Prostate gland (tissue), 2 donors: ENCODE measurements at places on chromosomes 5 and 9.

DNA sequence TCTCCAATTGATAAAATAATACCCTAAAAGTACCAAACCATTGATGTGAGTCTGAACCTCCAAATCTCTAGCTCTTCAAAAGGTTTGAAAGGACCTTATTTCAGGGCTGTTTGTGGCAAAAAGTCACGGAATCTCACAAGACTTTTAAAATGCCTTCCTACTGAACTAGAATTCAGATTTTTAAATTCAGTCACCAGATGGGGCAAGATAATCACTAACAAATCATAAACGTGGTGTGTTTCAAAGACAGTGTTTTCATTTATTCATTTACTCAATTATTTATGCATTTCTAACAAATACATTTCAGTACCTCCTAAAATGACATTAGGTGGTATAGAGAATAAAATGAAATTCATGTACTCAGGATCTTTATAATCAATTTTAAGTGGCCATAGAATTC, 68.2 kb upstream of the SMC2 start:
- DNase-seq = no peak

DNA sequence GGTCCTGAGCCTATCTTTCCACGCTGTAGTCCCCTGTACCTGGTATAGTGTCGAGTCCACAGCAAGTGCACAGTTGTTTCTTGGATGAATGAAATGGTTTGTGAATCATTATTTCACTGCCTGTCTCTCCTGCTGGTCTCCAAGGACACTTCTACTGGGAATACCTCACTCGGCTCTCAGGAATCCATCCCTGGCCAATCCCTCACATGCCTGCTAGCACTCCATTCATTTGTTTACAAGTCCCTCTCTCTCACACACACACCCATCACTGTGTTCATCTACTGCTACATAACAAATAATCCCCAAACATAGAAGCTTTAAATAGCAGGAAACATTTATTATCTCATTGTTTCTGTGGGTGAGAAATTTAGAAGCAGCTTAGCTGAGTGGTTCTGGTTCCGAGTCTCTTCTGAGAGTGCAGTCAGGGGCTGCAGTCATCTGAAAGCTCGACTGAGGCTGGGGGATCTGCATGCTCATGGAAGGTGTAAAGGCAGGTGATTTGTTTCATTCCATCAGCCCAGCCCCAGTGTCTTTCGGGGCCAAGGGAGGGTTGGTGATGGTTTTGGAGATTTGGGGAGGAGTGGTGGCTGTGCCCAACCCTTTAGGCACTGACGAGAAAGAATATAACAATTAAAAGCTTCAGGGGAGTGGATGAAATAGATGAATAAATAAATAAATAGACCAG, 132.7 kb upstream of the IER5L start:
- no peak for DNase-seq

DNA sequence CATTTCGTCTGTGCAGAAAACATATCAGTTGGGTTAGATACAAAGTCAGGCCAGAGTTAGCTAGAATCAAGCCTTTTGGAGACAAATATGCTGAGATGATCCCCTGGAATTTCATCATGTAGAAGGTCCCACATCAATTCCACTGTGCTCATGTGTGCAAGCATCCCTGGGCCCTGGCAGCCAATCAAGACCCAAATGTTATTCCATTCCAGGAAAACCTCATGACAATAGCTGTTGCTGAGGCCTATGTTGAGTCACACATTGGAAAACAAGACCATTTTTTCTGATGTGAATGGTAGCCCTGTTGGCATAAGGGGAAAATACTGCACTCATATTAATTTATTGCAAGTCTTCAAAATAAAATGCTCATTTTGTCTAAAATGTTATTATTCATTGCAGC, 11.5 kb downstream of the SPOCK1 start:
- no peak for DNase-seq

- DNase-seq = no peak
Measured at GRCh38 chr5:16888694-16889124, 47.4 kb downstream of the MYO10 start.

- no peak for DNase-seq
Measured at GRCh38 chr9:114038724-114039313, 39.3 kb downstream of the AMBP start.

DNA sequence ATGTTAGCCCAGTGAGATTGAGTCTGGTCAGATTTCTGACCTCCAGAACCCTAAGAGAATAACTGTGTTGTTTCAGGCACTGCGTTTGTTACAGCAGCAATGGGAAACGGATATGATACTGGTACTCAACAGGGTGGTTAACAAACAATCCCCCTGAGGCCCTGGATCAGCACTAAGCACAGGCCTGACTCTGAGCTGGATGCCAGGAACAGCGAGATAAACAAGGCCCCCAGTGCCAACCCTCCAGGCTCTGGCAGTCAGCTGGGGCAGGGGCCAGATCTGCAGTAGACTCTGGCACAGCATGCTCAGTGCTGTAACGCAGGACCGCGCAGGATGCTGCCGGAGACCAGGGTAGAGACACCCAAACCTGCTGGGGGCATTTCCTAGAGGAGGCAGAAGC, 22.1 kb downstream of the CPLX2 start:
- no peak for DNase-seq

- no peak for DNase-seq
Measured at GRCh38 chr5:150293091-150293941, 3.7 kb upstream of the CAMK2A start.

DNA sequence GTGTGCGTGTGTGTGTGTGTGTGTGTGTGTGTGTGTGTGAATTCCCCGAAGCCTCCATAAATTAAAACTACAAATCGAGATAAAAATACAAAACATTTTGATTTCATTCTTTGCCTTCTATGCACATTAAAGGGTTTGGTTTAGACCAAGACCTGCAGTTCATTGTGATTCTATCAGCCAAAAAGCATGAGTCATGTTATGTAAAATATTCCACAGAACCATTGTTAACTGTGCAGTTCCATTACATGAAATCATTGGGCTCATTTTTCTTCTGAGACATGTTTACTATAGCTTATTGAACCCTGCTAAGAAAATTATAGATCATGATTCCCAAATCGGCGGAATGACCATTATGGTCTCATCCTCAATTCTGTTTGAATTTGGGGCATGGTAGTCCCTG, 11.7 kb downstream of the CAVIN4 start:
- DNase-seq = no peak

GRCh38 chr9:87112656-87113055, 165.3 kb upstream of the GAS1 start:
- DNase-seq = no peak

- no peak for DNase-seq
Measured at GRCh38 chr5:528629-529511, 4.6 kb upstream of the SLC9A3 start.

DNA sequence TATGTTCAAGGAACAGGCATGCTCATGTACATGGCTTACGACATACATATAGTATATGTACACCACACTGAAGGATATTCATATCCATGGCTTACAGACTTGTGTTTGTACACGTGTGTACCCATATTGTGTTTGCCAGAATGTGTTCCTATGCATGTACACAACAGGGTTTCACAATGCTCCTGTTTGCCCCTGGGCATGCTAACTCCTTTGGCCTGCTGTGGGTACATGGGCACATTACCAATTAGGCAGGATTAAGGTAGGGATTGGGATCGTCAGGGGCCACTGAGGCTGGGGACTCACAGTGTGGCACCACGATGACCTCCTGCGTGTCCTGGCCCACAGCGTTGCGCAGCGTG, 26.2 kb downstream of the PDGFRB start:
- DNase-seq = no peak

GRCh38 chr5:39301406-39301805, 62.9 kb downstream of the C9 start:
- DNase-seq = no peak

DNA sequence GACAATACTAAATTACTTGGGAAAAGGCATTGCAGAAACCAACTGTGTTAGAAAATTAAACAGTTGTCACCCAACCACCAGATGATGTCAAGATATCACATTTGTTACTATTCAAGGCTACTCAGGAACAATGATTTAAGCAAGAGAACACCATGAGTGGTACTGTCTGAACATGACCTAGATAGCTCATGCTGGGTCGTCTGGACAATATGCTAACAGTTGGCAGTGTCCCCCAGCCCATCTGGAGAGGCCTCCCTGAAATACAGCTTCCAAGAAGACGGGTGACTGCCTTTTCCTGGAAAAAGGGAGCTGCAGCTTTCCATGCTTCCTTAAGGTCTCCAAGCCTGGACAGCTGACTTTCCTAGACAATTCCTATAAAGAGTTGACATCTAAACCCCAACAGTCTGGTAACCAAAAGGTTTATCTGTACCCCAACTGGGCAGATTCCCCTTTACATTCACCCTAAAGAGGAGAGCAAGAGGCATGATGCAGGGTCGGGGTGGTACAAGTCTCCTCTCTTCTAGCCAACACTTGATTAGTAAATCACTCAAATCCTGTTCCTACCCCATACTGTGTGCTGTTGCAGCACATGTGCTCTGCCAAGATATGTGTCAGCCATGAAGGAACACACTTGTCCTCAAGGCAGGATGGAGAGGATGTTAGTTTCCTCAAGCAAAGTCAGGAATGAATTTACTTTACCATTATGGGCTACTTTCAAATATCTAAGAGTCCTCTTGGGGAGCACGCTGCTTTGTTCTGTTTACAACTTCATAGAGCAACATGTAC, 433.0 kb downstream of the PDE4D start:
- DNase-seq = no peak

- DNase-seq = peak; percentile 36
Measured at GRCh38 chr5:66742083-66742895, 146.1 kb downstream of the MAST4 start.

DNA sequence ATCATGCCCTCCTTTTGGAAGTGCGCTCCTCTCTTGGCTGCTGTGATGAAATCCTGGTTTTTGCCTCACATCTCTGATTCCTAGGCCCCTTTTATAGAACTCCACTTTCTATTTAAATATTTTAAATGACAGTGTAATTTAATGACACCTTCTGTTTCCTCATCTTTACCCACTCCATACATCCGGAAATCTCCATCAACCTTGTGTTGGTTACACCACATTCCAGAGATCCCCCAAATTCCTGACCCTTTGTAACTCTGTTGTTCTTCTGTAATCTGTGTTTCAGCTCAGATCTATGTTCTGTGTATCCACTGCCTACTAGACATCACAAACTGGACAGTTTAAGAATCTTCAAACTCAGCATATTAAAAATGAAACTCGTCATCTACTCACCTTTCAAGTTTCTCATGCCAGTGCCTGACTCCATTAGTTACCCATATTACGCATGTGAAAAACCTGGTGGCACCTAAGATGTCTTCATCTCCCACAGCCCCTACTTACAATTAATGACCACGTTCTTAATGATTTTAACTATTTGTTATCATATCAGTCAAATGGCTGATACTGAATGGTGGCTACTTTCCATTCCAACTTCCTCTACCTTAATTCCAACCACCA, 25.1 kb downstream of the PARP8 start:
- DNase-seq = no peak

- no peak for DNase-seq
Measured at GRCh38 chr9:3865141-3865772, 339.5 kb upstream of the RFX3 start.

GRCh38 chr5:54230936-54231685, 79.3 kb downstream of the ARL15 start:
- DNase-seq = no peak

- no peak for DNase-seq
Measured at GRCh38 chr9:117535434-117535833, 120.6 kb upstream of the ASTN2 start.

GRCh38 chr9:117926031-117926658, 221.9 kb downstream of the TLR4 start:
- DNase-seq = no peak

- no peak for DNase-seq
Measured at GRCh38 chr5:29547236-29547865, 1646.1 kb upstream of the CDH6 start.

DNA sequence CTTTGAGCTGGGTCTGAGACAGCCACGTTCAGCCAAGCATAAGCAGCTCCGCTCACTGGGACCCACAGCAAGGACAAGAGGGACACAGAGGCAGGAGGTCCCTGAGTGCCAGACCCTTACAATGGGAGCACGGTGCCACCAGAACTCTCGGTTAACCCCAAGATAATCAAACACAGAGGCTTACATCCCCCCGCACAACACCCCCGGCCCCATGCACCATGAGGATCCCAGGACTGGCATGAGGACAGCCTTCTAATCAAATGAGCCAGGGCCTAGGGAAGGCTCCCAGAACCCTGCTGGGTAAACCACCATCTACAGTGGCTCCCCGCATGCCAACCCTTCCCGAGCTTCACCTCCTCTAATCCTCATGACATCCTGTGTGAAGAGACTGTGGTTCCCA, 7.4 kb downstream of the GFPT2 start:
- no peak for DNase-seq

- no peak for DNase-seq
Measured at GRCh38 chr5:148991566-148991965, 71.3 kb downstream of the SH3TC2 start.

GRCh38 chr5:181237729-181238385, 5.8 kb downstream of the RACK1 start:
- DNase-seq = no peak

DNA sequence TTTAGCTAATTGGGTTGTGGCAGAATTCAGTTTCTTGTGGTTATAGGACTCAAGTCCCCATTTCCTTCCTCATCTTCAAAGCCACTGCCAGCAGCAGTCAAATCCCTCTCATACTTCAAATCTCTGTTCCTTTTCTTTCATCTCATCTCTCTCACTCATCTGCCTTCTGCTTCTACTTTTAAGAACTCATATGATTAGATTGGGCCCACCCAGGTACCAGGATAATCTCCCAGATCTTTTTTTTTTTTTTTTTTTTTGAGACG, 8.0 kb upstream of the REEP5 start:
- DNase-seq = no peak

DNA sequence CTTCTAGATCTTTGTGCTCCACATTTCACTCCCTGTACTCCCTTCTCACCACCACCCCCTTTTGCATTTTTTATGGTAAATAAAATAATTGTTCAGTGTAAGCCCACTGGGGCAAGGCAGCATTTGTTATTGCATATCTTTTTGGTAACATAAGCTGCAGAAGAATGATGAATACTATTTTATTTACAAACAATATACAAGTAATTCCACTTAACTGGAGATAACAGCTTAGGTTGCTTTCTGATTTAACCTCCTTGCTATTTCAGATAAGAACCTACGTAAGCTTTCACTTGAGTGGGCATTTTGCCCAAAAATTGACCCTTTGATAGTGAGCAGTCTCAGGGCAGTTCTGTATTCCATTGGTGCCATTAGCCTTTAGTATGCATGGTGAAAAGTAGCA, 417.9 kb downstream of the SH3GL2 start:
- DNase-seq = no peak

GRCh38 chr9:114386361-114386885, 1.4 kb downstream of the AKNA start:
- no peak for DNase-seq

- DNase-seq = no peak
Measured at GRCh38 chr9:72726947-72727346, 205.5 kb downstream of the TMC1 start.

GRCh38 chr5:173850659-173851058, 37.5 kb upstream of the CPEB4 start:
- DNase-seq = no peak

DNA sequence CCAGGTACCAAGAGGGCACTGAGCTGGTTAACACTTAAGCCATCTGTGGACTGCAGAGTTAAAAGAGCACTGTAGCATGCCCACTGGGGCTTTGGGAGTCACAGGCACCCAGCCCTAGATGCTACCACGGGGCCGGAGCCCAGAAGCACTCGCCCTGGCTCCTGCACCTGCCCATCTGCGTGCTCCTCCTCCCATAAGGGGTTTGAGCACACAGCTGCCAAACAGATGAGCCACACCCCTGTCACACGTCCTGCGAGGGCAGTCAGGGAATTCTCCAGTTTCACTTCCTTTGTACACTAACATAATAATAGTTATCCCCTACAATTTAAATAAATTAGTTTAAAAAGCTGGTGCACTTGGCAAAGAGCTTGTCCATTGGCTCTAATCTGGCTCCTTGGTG, 4.5 kb upstream of the PCA3 start:
- no peak for DNase-seq
